ENCODE measurements at places on chromosomes 5 and 9.

DNA sequence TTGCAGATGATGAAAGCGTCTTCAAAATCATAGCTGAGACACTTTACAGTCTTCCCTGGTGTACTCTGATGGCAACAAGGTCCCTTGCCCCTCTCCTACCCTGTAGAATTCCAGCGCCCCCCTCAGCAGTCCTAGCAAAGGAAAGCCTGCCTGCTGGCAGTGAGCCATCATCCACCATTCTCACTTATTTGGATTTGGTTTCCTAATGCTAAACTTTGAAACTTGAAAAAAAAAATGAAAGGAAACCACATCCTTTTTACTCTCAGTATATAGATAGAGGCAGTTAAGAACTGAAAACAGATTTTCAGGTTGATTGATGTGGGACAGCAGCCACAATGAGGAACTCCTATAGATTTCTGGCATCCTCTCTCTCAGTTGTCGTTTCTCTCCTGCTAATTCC lies at the start of gene GZMA:
Gene GZMA (plus strand): TSS at position 299 of the 400 bp plus-strand sequence. CDS start 37 bp downstream, at position 336.
- DNase-seq = no peak

- DNase-seq = no peak
These were observed 27.0 kb downstream of the TGFBI start for GRCh38 chr5:136055612-136056309.

DNA sequence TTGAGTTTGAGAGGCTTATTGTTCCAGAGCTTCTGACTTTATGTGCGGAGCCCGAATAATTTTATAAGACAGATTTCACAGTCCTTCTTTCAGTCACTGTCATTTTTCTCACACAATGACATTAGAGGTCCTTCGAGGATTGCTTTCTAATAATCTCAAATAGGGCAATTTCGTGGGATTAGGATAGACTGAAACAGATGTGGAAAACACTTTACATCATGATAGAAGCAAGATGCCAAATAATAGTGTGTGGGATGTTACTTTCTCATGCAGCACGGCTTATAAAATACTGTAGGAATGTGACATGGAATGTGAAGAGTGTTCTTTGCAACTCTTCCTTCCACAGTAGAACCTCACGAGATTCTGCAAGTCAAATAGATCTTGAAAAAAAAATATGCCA lies 451.3 kb downstream of the SEMA5A start:
- no peak for DNase-seq

- DNase-seq = no peak
These were observed 277.2 kb upstream of the MPDZ start for GRCh38 chr9:13556656-13557055.

- no peak for DNase-seq
These were observed 36.3 kb downstream of the GDA start for GRCh38 chr9:72185561-72185960.

GRCh38 chr9:77016526-77017504 lies 2.6 kb upstream of the FOXB2 start:
- no peak for DNase-seq

DNA sequence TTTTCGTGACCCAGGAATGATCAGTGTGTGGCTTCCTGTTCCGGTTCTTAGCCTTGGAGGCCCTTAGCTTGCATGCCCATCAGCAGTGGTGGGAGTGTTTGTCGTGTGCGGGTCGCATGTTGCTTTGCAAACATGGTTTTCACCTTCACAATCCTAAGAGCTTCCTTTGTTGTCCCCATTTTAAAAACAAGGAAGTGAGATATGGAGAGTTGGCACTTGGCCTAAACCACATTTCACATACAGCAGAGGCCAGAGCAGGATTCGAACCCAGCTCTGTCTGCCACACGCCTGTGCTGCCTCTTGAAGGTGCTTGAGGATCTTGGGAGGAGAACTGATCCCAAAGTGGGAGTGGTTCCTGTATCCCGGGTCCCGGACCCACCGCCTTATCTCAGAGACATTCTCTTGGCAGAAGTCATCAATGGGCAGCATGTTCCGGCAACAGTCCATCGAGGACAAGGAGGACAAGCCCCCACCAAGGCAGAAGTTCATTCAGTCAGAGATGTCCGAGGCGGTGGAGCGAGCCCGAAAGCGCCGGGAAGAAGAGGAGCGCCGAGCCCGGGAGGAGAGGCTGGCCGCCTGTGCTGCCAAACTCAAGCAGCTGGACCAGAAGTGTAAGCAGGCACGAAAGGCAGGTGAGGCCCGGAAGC lies 38.2 kb upstream of the POMT1 start:
- DNase-seq = no peak

DNA sequence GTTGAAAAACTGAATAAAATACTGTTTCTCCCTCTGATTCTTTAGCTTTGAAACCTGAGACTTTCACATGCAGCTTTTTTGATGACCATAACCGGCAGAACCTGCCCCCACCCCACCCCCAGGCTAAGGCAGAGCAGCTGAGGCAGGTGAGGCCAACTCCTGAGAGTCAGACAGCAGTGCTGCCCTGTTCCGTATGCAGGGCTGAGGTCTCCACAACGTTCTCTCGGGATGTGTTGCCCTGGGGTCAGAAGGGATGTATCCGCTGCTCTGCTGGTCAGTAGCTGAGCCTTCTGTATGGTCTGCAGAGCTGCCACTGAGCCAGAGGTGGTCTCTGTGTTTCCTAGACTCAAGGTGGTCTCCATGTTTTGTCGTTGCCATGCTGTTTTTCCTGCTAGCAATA lies 190.5 kb downstream of the AOPEP start:
- DNase-seq = no peak
